ENCODE measurements at places on chromosomes 13 and 19. TPM values are rescaled to one million over a fixed set of nuclear protein-coding genes. Genes with fewer than 3 reads are reported as not detected.

DNA sequence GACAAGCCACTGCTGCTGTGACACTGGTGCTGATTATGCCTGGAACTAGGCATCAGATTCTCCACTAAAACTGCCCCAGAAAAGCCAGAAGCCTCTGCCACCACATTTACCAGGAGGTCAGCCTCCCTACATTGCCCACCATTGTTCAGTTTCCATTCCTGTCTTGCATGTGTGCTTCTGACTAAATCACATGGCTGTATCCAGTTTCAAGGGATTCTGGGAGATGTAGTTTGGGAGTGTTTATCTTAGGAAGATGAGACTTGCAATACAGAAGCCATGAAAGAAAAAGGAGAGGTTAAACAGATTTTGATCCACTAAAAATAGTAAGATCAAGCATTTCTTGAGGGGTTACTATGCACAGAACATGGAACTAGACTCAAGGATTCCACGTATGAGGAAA, 40.7 kb upstream of the SERPINE3 start:
- no peaks in the 10 kb centered on the region for H3K27me3 ChIP-seq
- H3K27ac ChIP-seq, result no peak overlapping the region
- H3K36me3 ChIP-seq, result no peaks in the 10 kb centered on the region
- H3K4me1 ChIP-seq, result no peaks in the 10 kb centered on the region
- no peak overlapping the region for H3K4me3 ChIP-seq

Gene GARRE1
- 12.1 TPM for total RNA-seq

- no peaks in the 10 kb centered on the region for H3K27me3 ChIP-seq
- no peaks in the 10 kb centered on the region for H3K4me1 ChIP-seq
- H3K27ac ChIP-seq, result no peak overlapping the region
- no peak for DNase-seq
These were observed 799.4 kb downstream of the PCDH9 start for GRCh38 chr13:66430728-66431127.

Gene PRODH2
- not detected for total RNA-seq

GRCh38 chr13:107421951-107422350, 793.4 kb downstream of the LIG4 start:
- H3K27ac ChIP-seq, result no peak overlapping the region
- DNase-seq, result no peak
- no peaks in the 10 kb centered on the region for H3K27me3 ChIP-seq
- no peaks in the 10 kb centered on the region for H3K4me1 ChIP-seq

DNA sequence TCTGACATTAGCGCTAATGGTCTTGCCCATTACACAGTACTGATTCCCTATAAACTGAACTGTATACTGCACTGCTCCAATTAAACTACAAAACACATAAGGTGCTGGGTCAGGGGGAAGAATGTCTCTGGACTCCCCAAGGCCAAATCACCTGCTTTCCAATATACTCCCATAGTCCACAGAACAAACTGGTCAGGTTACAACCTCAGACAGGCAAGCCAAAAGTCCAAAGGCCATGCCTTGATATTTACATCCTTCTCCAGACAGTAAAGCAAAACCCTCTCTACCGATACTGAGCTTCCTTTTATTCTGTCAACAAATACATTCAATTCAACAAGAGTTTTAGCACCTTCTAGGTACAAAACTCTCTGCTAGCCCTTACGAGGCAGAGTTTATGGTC, 8.9 kb downstream of the ZNF541 start:
- no peak for DNase-seq
- no peak overlapping the region for H3K4me3 ChIP-seq
- H3K27ac ChIP-seq, result no peak overlapping the region

DNA sequence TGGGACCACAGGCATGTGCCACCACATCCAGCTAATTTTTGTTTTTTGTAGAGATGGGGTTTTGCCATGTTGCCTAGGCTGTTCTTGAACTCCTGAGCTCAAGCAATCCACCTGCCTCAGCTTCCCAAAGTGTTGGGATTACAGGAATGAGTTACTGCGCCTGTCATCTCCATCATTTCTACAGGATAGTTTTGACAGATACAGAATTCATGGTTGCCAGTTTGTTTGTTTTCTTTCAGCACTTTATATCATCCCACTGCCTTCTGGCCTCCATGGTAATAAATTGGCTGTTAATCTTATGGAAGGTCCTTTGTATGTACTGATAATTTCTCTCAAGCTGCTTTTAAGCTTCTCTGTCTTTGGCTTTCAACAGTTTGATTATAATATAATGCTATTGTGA, 165.2 kb downstream of the RNF17 start:
- H3K4me1 ChIP-seq, result no peaks in the 10 kb centered on the region
- H3K4me3 ChIP-seq, result no peak overlapping the region
- DNase-seq, result no peak
- H3K36me3 ChIP-seq, result no peaks in the 10 kb centered on the region

DNA sequence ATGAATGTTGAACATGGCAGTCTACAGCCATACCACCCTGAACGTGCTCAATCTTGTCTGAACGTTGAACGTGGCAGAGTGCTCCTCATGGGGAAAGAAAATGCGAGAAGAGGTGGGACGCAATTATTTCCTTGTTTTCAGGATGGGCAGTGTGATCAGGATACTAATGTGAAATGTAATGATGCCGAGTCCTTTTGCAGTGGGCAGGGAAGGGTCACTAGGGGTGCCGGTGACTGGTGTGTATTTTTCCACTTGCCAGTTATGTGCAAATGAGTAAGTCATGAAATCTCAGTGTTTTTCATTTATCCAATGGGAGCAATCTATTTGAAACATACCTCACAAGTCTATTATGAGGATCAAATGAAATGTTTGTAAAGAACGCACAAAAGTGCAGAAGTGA, 84.8 kb downstream of the LNX2 start:
- no peaks in the 10 kb centered on the region for H3K27me3 ChIP-seq
- peaks cover 8% of the 10 kb centered on the region for H3K4me1 ChIP-seq
- no peak for DNase-seq
- H3K27ac ChIP-seq, result no peak overlapping the region
- H3K4me3 ChIP-seq, result no peak overlapping the region
- no peaks in the 10 kb centered on the region for H3K36me3 ChIP-seq

DNA sequence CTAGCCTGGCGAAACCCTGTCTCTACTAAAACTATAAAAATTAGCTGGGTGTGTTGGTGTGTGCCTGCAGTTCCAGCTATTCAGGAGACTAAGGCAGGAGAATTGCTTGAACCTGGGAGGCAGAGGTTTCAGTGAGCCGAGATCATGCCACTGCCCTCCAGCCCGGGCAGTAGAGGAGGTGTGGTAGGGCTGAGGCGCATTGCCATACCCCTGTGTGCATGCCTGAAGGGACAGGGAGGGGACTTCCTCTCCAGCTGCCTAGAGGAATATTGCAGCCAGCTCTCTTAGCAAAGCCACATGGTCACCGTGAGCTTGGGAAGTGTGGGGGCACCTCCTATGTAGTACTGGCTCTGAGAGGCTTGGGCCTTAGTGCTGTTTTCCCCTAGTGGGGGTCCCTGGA, 29.2 kb upstream of the PEPD start:
- H3K27me3 ChIP-seq, result no peaks in the 10 kb centered on the region
- no peak for DNase-seq
- no peaks in the 10 kb centered on the region for H3K4me1 ChIP-seq
- H3K27ac ChIP-seq, result no peak overlapping the region

Gene TLE2
- 5.3 TPM for total RNA-seq

- H3K27me3 ChIP-seq, result no peaks in the 10 kb centered on the region
- H3K27ac ChIP-seq, result no peak overlapping the region
- H3K4me3 ChIP-seq, result no peak overlapping the region
- peaks cover 29% of the 10 kb centered on the region for H3K4me1 ChIP-seq
- no peak for DNase-seq
These were observed 22.9 kb downstream of the DNM2 start for GRCh38 chr19:10740798-10741197.

GRCh38 chr19:4583961-4584669, 24.6 kb upstream of the SEMA6B start:
- no peaks in the 10 kb centered on the region for H3K36me3 ChIP-seq
- H3K4me1 ChIP-seq, result no peaks in the 10 kb centered on the region
- no peak overlapping the region for H3K27ac ChIP-seq

DNA sequence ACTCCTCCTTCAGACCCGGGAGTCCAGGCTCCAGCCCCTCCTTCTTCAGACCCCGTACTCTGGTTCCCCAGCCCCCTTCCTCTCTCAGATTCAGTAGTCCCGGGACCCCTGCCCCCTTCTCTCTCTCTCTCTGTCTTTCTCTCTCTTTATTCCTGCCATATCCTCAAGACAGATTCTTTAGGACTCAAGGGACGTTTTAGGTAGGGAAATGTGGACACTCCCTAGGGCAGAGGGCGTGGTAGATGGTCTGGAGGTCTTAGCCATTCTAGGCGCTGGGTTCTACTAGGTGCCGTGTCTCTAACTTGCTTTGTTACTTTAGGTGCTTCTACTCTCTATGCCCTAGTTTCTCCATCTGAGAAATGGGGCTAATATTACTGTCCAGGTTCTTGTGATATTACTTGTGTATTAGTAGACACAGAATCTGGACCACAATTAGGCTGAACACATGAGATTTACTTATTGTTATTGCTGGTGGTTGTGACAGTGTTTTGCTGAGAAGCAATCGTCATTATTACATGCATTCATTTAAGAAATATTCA, 751 bp upstream of the C19orf84 start:
- no peak overlapping the region for H3K4me3 ChIP-seq
- no peaks in the 10 kb centered on the region for H3K36me3 ChIP-seq
- no peaks in the 10 kb centered on the region for H3K27me3 ChIP-seq
- DNase-seq, result no peak

DNA sequence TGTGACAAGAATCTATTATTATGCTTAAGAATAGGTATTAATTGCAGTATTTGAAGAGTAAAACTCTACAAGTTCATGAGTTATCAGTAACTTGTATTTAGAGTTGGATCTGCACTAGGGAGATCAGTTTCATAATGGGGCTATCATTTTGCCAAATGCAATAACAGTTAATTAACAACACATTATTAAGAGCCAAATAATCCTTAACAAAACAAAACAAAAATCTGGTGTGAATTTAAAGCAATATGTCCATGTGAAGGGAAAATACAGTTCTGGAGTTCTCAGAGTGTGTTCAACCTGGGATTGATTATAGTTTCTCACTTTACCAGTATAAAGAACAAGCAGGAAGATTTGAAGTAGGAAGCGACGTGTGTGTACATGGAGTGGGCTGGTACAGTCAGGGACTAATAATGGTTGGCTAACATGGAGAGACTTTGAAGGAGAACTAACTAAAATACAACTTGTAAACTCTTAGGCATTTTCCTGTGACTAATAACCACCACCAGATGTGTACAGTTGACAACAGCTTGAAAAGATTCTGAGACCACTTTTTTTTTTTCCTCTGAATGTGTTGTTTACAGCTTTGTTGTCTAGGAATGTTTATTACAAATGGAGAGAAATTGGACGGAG, 58.5 kb downstream of the POSTN start:
- H3K4me3 ChIP-seq, result no peak overlapping the region
- no peaks in the 10 kb centered on the region for H3K36me3 ChIP-seq
- no peak overlapping the region for H3K27ac ChIP-seq
- no peaks in the 10 kb centered on the region for H3K4me1 ChIP-seq
- DNase-seq, result no peak
- no peaks in the 10 kb centered on the region for H3K27me3 ChIP-seq

Gene RNF17
- not detected for total RNA-seq

DNA sequence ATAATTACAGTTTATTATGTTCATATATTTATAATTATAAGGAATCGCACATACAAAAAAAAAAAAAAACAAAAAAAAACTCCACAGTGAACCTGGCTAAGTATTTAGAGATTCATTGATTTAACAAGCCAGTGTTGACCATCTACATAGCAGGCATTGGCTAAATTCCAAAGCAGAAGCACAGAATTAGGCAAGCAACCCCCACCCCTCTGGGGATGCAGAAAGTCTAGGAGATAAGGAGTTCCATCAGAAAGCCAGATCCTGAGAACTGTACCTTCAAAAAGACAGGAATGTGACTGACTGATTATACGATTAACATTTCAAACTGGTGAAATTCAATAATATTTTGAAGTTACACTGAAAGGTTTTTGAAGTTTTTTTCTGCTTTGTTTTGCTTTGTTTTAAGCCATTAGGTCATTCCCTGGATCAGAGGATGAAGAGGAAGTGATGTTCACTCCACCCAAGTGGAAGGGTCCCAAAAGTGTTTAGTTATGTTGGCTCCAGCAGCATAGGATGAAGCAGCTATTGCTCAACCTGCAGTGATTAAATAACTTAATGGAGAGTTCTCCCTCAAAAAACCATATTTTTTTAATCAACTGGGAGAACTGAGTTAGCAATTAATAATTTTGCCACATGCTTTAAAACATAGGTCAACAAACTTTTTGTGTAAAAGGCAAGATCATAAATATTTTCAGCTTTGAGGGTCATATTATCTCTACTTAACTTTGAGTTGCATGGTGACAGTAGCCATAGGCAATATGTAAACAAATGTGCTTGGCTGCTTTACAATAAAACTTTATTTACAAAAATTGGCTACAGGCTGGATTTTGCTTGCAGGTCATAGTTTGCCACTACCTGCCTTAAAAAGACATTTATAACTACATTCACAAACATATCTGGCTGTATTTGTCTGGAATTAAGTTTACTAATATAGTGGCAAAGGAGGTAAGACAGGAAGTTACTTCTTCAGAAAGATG, 49.6 kb downstream of the DOCK9 start:
- H3K27ac ChIP-seq, result no peak overlapping the region
- H3K27me3 ChIP-seq, result no peaks in the 10 kb centered on the region
- peaks cover 5% of the 10 kb centered on the region for H3K36me3 ChIP-seq
- peaks cover 5% of the 10 kb centered on the region for H3K4me1 ChIP-seq
- H3K4me3 ChIP-seq, result no peak overlapping the region

Gene FGF22
- 0.20 TPM for total RNA-seq

GRCh38 chr13:52043675-52044074, 19.2 kb downstream of the UTP14C start:
- no peak overlapping the region for H3K4me3 ChIP-seq
- no peaks in the 10 kb centered on the region for H3K36me3 ChIP-seq
- no peak overlapping the region for H3K27ac ChIP-seq
- no peaks in the 10 kb centered on the region for H3K4me1 ChIP-seq

Gene PLK5
- total RNA-seq, result not detected

Gene POU2F2
- total RNA-seq, result 47.9 TPM

Gene OR7A5
- not detected for total RNA-seq

DNA sequence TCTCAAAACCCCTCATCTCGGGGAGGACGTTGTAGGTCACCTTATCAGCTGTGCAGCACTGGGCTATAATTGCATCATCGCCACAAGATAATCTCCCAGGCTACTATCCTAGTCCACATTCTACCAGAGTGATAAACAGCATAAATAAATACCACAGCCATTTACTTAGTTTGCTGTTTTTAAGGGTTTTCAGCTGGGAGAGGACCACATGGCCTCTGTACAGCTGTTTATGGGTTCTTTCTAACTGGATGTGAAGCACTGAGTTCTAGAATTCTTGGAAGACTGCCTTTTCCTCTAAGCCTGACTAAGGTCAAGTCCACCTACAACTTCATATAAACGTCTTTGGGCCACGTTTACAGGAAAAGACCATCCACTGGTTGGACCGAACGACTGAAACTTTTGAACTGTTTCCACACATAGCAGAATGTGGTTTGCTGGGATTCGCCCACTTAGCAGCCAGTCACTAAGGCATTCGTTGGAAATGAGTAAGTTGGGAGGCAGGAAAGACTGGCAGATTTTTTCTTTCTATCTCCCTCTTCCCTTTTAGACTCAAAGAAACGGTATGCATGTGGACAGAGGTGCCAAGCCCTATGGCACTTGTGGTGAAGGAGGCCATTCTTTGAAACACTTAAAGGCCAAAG, 752.5 kb upstream of the SGCG start:
- no peak for DNase-seq
- no peak overlapping the region for H3K27ac ChIP-seq
- H3K4me1 ChIP-seq, result no peaks in the 10 kb centered on the region
- H3K4me3 ChIP-seq, result no peak overlapping the region

Gene LPAR6
- 7.9 TPM for total RNA-seq
